ENCODE measurements at places on chromosomes 11 and 22. TPM values are rescaled to one million over a fixed set of nuclear protein-coding genes. Genes with fewer than 3 reads are reported as not detected.

The LMO1 gene
- total RNA-seq, result 0.15 TPM

The LAYN gene
- 0.47 TPM for total RNA-seq

The HORMAD2 gene
- not detected for total RNA-seq

The ISX gene
- not detected for total RNA-seq

The MAPK12 gene
- 22.4 TPM for total RNA-seq

The OLFML1 gene
- not detected for total RNA-seq

The TP53AIP1 gene
- total RNA-seq, result 0.17 TPM

The EMID1 gene
- total RNA-seq, result 1.3 TPM

DNA sequence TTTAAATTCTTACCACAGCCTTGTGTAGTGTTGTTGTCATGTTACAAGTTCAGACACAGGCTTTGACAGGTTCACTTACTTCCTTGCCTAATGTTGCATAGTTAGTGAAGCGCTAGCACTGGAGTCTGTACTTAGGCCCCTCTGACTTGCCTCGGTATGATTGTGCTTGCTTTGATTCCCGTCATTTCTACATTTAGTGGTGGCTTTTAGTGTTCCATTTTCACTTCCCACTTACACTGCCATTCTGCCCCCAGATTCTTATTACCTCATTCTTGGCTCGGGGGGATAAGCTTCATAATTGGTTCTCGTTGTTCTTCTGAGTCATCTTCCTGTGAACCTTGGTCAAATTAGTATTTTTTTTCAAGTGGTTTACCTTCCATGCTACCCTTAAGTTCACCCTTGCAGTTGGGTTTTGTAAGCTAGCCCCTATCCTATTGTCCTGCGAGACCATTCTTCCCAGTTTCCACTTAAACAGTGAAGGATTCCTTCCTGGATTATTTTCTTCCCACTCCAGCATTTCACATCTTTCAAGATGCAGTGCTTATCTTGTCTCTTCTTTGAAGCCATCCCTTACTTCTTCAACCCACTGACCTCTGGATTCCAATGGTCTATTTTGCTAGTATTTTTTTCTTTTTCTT is 68.7 kb downstream of the DDX10 start:
- peaks cover 5% of the 10 kb centered on the region for H3K36me3 ChIP-seq
- peaks cover 17% of the 10 kb centered on the region for H3K4me1 ChIP-seq
- H3K27me3 ChIP-seq, result no peaks in the 10 kb centered on the region
- no peak overlapping the region for H3K4me3 ChIP-seq
- DNase-seq, result peak; percentile 45

DNA sequence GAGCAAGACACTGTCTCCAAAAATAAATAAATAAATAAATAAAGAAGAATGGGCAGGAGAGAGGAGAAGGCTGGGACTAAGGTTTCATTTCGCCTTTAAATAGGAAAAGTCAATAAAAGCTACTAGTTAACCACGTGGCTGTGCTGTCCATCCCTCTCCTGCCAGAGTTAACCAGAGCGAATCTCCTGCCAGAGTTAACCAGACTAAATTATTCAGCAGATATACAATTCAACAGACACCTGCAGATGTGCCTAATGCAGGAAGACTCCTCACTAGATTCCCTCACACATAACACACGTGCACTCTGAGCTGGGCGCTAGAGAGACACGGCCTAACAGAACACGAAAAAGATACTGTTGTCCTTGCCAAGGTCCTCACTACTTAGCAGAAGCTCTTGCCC is 156.1 kb downstream of the IGLL1 start:
- no peaks in the 10 kb centered on the region for H3K4me1 ChIP-seq
- no peak overlapping the region for H3K27ac ChIP-seq
- no peaks in the 10 kb centered on the region for H3K36me3 ChIP-seq
- no peak for DNase-seq

GRCh38 chr22:47333625-47334024 is 571.2 kb downstream of the TBC1D22A start:
- peaks cover 23% of the 10 kb centered on the region for H3K4me1 ChIP-seq
- no peaks in the 10 kb centered on the region for H3K36me3 ChIP-seq
- no peaks in the 10 kb centered on the region for H3K27me3 ChIP-seq

GRCh38 chr11:38543986-38544385 is 1946.0 kb upstream of the RAG2 start:
- no peak overlapping the region for H3K27ac ChIP-seq
- no peaks in the 10 kb centered on the region for H3K27me3 ChIP-seq
- peaks cover 12% of the 10 kb centered on the region for H3K4me1 ChIP-seq
- H3K4me3 ChIP-seq, result no peak overlapping the region
- no peak for DNase-seq
- H3K36me3 ChIP-seq, result no peaks in the 10 kb centered on the region

DNA sequence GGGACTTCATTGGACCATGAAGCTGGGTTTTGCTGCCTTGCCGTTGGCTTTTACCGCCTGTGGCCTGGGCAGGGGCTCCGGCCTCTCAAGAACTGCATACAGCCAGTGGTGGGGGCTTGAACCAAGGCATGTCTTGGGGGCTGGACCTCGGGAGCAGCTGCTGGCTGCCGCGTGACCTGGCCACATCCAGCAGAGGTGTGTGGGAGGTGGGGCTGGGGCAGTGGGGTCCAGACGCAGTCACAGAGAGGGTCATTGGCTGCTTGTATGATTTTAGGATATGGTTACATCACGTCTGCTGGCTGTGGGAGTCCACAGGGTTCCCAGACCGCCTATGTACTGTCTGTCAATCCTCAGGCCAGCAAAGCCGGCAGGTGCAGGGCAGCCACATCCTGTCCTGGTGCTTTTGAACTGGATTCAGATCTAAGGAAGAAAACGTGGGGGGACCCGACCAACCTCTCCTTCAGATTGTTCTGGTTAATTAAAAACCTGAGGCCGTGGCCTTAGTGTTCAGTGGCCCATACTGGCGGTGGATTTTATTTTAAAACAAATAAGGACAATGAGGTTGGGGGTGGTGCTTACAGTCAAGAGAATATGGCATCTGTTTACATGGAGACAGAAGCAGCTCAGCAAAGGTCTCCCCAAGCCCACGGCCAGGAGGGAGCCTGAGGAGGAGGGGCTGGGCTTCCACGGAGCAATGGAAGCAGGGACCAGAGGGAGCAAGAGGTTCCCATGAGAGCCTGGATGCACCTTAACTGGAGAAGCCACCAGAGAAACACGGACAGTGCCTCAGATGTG is 426.0 kb downstream of the TBC1D22A start:
- H3K4me1 ChIP-seq, result no peaks in the 10 kb centered on the region
- no peaks in the 10 kb centered on the region for H3K36me3 ChIP-seq
- DNase-seq, result no peak
- no peak overlapping the region for H3K27ac ChIP-seq
- H3K4me3 ChIP-seq, result no peak overlapping the region
- H3K27me3 ChIP-seq, result no peaks in the 10 kb centered on the region

DNA sequence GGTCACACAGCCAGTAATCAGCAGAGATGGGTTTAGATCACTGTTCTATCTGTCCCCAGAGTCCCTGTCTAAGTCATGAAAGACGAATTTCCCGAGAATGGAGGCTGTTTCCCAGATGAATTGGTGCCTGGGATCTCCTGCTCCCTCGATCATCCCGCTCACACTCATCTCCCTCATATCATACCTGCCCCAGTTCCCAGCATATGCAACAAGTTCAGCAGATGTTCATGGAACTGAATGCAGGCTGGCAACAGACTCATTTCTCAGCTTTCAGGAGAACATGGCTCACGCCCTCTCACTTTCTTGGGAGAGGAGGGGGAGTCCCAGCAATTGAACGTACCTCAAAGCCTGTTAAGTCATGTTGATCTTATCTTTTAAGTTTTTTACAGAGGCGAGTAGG is 22.1 kb downstream of the CD6 start:
- H3K27me3 ChIP-seq, result peaks cover 31% of the 10 kb centered on the region
- no peak overlapping the region for H3K27ac ChIP-seq
- no peaks in the 10 kb centered on the region for H3K36me3 ChIP-seq
- no peak overlapping the region for H3K4me3 ChIP-seq
- H3K4me1 ChIP-seq, result peaks cover 11% of the 10 kb centered on the region

GRCh38 chr11:27201454-27202302 is 161.1 kb downstream of the BBOX1 start:
- H3K27ac ChIP-seq, result peak overlapping the region; percentile 91
- no peaks in the 10 kb centered on the region for H3K36me3 ChIP-seq
- H3K4me1 ChIP-seq, result peaks cover 36% of the 10 kb centered on the region
- H3K27me3 ChIP-seq, result no peaks in the 10 kb centered on the region
- peak; percentile 96 for DNase-seq
- H3K4me3 ChIP-seq, result peak overlapping the region; percentile 22

- DNase-seq, result no peak
- no peak within 1 kb of the TSS for H3K4me3 ChIP-seq
These were observed at the start of gene PTPRCAP for GRCh38 chr11:67437082-67437808. TSS of gene PTPRCAP (minus strand) at chr11:67437682. CDS start at chr11:67437619, 63 bp downstream.

DNA sequence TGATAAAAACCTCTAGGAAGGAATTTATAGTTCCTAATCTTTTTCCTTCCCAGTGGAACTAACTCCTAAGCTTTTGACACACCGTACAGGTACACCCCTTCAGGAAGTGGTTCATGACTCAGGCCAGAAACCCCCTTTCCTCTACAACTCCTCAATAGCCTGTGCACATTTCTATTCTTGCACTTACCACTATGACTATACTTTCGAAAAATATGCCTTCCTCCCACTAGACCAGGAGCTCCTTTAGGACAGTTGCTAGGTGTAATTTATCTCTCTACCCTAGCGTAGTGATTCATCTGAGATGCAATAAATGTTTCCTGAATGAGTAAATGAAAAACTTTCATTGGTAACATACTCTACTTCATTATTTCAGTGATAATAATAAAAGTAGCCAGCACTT is 14.5 kb downstream of the MAP6 start:
- H3K27me3 ChIP-seq, result no peaks in the 10 kb centered on the region
- DNase-seq, result peak; percentile 93
- H3K4me1 ChIP-seq, result peaks cover 39% of the 10 kb centered on the region
- H3K4me3 ChIP-seq, result no peak overlapping the region

DNA sequence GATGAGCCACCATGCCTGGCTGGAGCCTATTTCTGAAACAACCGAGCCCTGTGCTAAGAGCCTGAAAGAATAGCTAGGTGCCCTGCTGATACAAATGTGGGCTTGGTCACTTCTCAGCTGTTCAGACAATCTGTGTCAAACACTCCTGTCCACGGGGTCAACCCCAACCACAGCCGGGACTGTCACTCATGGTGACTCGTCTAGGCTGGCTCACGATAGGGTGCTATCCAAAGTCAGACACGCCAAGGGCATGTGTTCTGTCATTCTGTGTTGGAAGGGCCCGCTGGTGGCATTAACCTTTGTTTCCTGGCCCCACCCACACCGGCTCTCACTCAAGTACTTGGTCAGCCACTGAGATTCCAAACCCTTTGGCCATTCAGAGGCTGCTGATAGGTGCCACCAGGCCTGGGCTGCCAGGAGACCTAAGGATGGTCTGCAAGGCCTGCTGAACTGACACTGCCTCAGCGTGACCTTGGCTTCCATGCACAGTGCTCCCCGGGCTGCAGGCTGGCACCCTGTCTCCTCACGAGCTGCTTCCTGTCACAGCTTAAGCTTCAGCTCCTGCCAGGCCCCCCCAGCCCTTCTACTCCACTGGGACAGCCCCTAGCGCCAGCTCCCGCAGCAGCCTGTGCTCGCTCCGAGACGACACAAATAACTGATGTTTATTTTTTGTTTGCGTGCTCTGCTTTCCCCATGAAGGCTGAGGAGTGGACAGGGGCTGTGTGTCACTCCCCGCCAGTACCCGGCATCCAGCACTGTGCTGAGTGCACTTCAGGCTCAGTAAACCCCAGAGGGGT is 14.2 kb upstream of the CDC42BPG start:
- peak overlapping the region; percentile 8 for H3K27ac ChIP-seq
- peaks cover 63% of the 10 kb centered on the region for H3K4me1 ChIP-seq
- peak; percentile 50 for DNase-seq

DNA sequence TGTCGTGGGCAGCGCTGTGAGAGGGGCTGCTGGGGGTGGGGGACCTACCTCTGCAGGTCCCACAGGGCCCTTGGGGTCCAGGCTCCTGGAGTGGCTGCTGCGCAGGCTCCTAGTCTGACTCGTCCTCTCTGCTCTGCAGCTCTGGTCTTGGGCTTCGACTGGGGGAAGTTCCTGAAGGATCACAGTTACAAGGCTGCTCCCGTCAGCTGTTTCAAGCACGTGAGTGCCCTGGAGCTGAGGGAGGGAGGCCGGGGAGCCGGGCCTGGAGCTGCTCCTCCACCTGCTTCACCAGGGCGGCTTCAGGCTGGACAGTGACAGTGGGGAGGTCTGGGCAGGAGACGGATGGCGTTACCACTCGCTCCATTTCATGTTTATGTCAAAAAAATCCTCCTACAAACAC is 11.9 kb downstream of the L3MBTL2 start:
- DNase-seq, result no peak
- no peaks in the 10 kb centered on the region for H3K4me1 ChIP-seq
- H3K27me3 ChIP-seq, result no peaks in the 10 kb centered on the region
- H3K36me3 ChIP-seq, result peaks cover 5% of the 10 kb centered on the region

- no peaks in the 10 kb centered on the region for H3K27me3 ChIP-seq
- 0 out of 2 replicates have a peak, but pooled peaks cover 4% of the 10 kb centered on the region for H3K36me3 ChIP-seq
- H3K27ac ChIP-seq, result no peak overlapping the region
- H3K4me1 ChIP-seq, result peaks cover 10% of the 10 kb centered on the region
- no peak overlapping the region for H3K4me3 ChIP-seq
These were observed 81.9 kb downstream of the LRRC32 start for GRCh38 chr11:76588455-76589325.

- no peak overlapping the region for H3K27ac ChIP-seq
- H3K36me3 ChIP-seq, result peaks cover 4% of the 10 kb centered on the region
- H3K27me3 ChIP-seq, result no peaks in the 10 kb centered on the region
These were observed 642 bp downstream of the NAA40 start for GRCh38 chr11:63939397-63939891.

- H3K4me1 ChIP-seq, result no peaks in the 10 kb centered on the region
- H3K4me3 ChIP-seq, result no peak overlapping the region
- no peak overlapping the region for H3K27ac ChIP-seq
- no peaks in the 10 kb centered on the region for H3K27me3 ChIP-seq
- no peak for DNase-seq
These were observed 109.1 kb downstream of the LARGE1 start for GRCh38 chr22:33811208-33811607.

GRCh38 chr11:58027341-58027740 is 3.4 kb upstream of the OR6Q1 start:
- no peaks in the 10 kb centered on the region for H3K4me1 ChIP-seq
- H3K36me3 ChIP-seq, result no peaks in the 10 kb centered on the region
- H3K27me3 ChIP-seq, result peaks cover 33% of the 10 kb centered on the region
- no peak overlapping the region for H3K27ac ChIP-seq

Data from PC-3 (cell line).